Tibial nerve (tissue), 4 donors: ENCODE measurements at places on chromosomes 12 and 14. TPM values are rescaled to one million over a fixed set of nuclear protein-coding genes. Genes with fewer than 3 reads are reported as not detected.
A peak's percentile ranks its signal among the peaks of the same experiment; 100 is the strongest.

GRCh38 chr12:22709292-22709691 is 84.3 kb downstream of the ETNK1 start:
- no peak overlapping the region for H3K4me3 ChIP-seq
- DNase-seq = no peak
- no peaks in the 10 kb centered on the region for H3K4me1 ChIP-seq
- H3K36me3 ChIP-seq = no peaks in the 10 kb centered on the region
- H3K27me3 ChIP-seq = no peaks in the 10 kb centered on the region

- no peaks in the 10 kb centered on the region for H3K27me3 ChIP-seq
- DNase-seq = no peak
- H3K4me1 ChIP-seq = no peaks in the 10 kb centered on the region
- H3K27ac ChIP-seq = no peak overlapping the region
- no peaks in the 10 kb centered on the region for H3K36me3 ChIP-seq
Measured at GRCh38 chr14:30864934-30865333, 9.4 kb upstream of the COCH start.

- H3K36me3 ChIP-seq = no peaks in the 10 kb centered on the region
- no peak overlapping the region for H3K4me3 ChIP-seq
- no peak for DNase-seq
- H3K27ac ChIP-seq = no peak overlapping the region
- no peaks in the 10 kb centered on the region for H3K4me1 ChIP-seq
Measured at GRCh38 chr12:28958553-28959195, 190.4 kb upstream of the FAR2 start.

- H3K27me3 ChIP-seq = no peaks in the 10 kb centered on the region
- no peaks in the 10 kb centered on the region for H3K4me1 ChIP-seq
- H3K27ac ChIP-seq = no peak overlapping the region
- peaks cover 64% of the 10 kb centered on the region for H3K36me3 ChIP-seq
- no peak overlapping the region for H3K4me3 ChIP-seq
- DNase-seq = no peak
Measured at GRCh38 chr14:102220031-102220430, 80.3 kb downstream of the WDR20 start.

- no peak overlapping the region for H3K4me3 ChIP-seq
- H3K36me3 ChIP-seq = no peaks in the 10 kb centered on the region
- peak; percentile 98 for DNase-seq
- H3K4me1 ChIP-seq = no peaks in the 10 kb centered on the region
- no peaks in the 10 kb centered on the region for H3K27me3 ChIP-seq
Measured at GRCh38 chr14:73825551-73826188, 26.0 kb upstream of the PTGR2 start.

DNA sequence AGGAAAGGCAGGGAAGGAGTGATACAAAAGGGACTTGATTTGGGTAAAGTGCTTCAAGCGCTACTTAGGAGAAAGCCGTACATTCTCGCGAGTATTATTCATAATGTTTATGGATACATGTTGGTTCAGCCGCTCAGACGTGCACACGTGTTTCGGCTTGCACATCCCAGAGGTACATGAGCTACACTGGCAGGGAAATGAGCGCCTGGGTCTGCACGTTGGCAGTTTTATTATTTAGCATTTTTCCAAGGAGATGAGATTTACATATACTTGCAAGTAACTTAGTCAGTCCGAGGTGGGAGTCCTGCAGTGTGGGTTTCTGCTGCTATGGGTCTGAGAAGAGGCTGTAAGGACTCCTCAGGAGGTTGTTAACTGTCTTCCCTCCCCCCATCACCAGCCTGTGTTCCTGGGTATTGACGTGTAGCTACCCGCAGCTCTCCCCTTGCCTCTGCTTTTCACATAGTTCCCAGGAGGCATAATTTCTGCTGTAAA is 1.5 kb downstream of the PRKCH start:
- peak overlapping the region; percentile 62 for H3K4me3 ChIP-seq
- H3K27me3 ChIP-seq = peaks cover 20% of the 10 kb centered on the region
- H3K4me1 ChIP-seq = peaks cover 32% of the 10 kb centered on the region
- H3K27ac ChIP-seq = peak overlapping the region; percentile 4
- DNase-seq = no peak
- H3K36me3 ChIP-seq = no peaks in the 10 kb centered on the region

- no peak overlapping the region for H3K27ac ChIP-seq
- H3K27me3 ChIP-seq = no peaks in the 10 kb centered on the region
Measured at GRCh38 chr12:120402217-120402616, 33.3 kb upstream of the MSI1 start.

GRCh38 chr12:80815351-80815750 is 98.6 kb downstream of the MYF5 start:
- peaks cover 7% of the 10 kb centered on the region for H3K36me3 ChIP-seq
- no peaks in the 10 kb centered on the region for H3K4me1 ChIP-seq
- DNase-seq = no peak

DNA sequence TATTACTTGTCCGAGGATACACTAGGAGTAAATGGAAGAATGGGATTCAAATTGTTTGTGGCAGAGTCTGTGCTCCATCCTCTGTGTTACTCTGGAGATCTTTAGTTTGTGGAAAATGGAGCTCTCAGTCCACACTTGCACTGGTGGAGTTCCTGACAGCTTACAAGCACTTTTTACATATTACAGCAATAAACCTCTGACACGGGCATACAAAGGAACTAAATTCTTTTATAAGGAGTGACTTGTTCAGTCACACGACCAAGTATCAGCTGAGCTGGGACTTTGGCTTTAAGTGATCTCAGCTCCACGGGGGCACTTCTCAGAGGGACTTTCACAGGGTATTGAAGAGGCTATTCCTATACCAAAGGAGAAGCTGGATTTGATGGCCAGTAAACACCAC is 417.5 kb downstream of the LRIG3 start:
- H3K4me3 ChIP-seq = no peak overlapping the region
- no peak overlapping the region for H3K27ac ChIP-seq
- no peak for DNase-seq
- H3K27me3 ChIP-seq = no peaks in the 10 kb centered on the region
- H3K36me3 ChIP-seq = no peaks in the 10 kb centered on the region

GRCh38 chr14:69699748-69700303 is 67.1 kb upstream of the SRSF5 start:
- H3K4me1 ChIP-seq = peaks cover 69% of the 10 kb centered on the region
- H3K27ac ChIP-seq = no peak overlapping the region
- no peaks in the 10 kb centered on the region for H3K36me3 ChIP-seq
- DNase-seq = no peak

- no peaks in the 10 kb centered on the region for H3K27me3 ChIP-seq
- no peak overlapping the region for H3K4me3 ChIP-seq
- no peak overlapping the region for H3K27ac ChIP-seq
- no peak for DNase-seq
Measured at GRCh38 chr12:94618995-94619695, 31.2 kb downstream of the TMCC3 start.

DNA sequence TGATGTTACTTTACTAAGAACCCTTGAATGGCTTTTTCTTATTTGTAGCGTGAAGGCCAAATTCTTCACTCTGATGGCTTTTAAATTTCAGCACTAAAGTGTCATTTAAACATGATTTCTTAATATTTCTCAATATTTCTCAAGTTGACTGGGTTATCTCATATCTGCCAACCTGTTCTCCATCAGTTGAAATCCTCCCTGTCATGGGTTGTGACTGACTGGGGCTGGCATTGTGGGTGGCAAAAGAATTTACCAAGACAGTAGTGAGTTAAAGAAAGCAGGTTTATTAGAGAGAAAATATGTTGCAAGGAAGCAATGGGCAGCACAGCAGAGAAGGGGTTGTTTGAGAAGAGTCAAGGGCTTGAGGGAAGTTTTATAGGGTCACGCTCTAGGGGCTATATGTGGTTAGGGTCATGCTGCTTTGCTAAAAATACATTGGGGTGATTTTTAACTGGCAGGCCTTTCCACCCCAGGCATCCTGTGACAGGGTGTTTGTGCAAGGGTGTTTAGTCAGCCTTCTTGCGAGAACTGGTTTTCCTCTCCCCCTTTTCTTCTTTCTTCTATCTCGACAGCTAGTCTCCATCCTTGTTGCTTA is 232.8 kb upstream of the SEL1L start:
- H3K27ac ChIP-seq = no peak overlapping the region
- H3K27me3 ChIP-seq = no peaks in the 10 kb centered on the region
- H3K4me3 ChIP-seq = no peak overlapping the region

DNA sequence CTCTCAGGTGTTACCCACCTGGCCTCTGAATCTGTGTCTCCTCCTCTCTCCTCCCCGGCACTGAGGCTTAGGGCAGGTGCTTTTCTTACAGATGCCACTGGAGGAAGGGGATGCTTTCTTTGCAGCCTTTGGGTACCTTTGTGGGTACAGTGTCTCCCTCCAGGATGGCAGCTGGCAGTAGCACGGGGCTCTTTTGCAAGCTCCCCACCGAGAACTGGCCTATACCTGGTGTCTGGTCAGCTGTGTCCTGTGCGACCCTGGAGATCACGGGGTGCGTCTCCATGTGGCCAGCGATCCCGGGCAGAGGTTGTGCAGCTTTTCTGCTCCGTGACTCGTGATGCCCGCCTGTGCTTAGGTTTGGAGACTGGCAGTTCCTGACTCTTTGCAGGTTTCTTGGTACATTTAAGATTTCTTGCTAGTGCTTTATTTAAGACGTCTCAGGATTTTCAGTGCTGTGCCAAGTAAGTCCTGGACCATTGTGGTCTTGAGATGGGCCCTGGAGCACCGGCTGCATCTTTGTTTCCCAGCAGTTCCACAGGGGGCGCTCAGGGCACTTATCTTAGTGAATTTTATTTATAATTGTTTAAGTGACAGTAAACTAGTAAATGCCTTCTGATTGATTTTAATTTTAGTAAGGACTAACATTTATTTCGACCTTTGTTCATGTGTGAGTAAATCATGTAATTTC is 68.9 kb downstream of the DDX51 start:
- no peaks in the 10 kb centered on the region for H3K27me3 ChIP-seq
- no peak for DNase-seq
- no peak overlapping the region for H3K4me3 ChIP-seq
- no peaks in the 10 kb centered on the region for H3K4me1 ChIP-seq

- no peak for DNase-seq
- H3K4me3 ChIP-seq = peak overlapping the region; percentile 39
- H3K27ac ChIP-seq = no peak overlapping the region
- H3K36me3 ChIP-seq = no peaks in the 10 kb centered on the region
- peaks cover 72% of the 10 kb centered on the region for H3K27me3 ChIP-seq
Measured at GRCh38 chr12:48970702-48971334, 717 bp downstream of the WNT10B start.

GRCh38 chr12:25126746-25127145 is 68.2 kb downstream of the DNAI7 start:
- no peaks in the 10 kb centered on the region for H3K4me1 ChIP-seq
- H3K27me3 ChIP-seq = no peaks in the 10 kb centered on the region
- no peak overlapping the region for H3K4me3 ChIP-seq
- DNase-seq = no peak
- no peaks in the 10 kb centered on the region for H3K36me3 ChIP-seq
- no peak overlapping the region for H3K27ac ChIP-seq

DNA sequence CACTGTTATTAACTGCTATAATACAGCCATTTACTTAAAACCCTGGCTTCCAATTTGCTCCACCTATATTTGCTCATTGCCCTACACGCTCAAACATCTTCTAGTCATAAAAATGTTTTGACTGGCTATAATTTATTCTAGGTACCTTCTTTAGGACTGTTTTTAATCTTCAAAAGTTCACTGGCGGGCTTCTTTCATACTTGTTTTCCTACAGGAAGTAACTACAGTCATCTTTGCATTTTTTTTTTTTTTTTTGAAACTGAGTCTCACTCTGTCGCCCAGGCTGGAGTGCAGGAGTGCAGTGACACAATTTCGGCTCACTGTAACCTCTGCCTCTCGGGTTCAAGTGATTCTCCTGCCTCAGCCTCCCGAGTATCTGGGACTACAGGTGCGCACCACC is 32.5 kb downstream of the MPHOSPH9 start:
- H3K36me3 ChIP-seq = no peaks in the 10 kb centered on the region
- no peaks in the 10 kb centered on the region for H3K27me3 ChIP-seq
- no peak overlapping the region for H3K4me3 ChIP-seq

GRCh38 chr12:26043135-26044006 is 81.5 kb downstream of the BHLHE41 start:
- no peak overlapping the region for H3K27ac ChIP-seq
- no peak for DNase-seq
- no peaks in the 10 kb centered on the region for H3K36me3 ChIP-seq
- peaks cover 2% of the 10 kb centered on the region for H3K4me1 ChIP-seq

DNA sequence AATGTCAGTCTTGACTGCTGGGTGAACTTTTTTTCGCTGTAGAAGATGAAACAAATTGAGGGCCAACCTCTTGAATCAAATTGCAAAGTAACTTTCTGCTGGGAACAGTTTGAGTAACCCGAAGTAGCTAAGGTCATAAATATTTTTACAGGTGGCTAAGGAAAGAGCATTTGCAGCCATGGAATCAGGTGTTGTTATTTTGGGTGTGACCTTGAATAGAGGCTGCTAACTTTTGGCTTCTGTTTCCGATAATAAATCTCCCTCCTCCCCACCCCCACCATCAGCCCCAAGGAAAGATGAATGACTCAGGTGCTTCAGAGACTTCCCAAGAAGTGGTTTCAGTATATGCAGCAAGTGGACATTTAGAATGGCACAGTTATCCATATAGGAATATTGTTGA is 571.7 kb downstream of the DIO2 start:
- H3K4me3 ChIP-seq = no peak overlapping the region
- H3K4me1 ChIP-seq = no peaks in the 10 kb centered on the region
- DNase-seq = no peak
- H3K36me3 ChIP-seq = no peaks in the 10 kb centered on the region

- H3K27me3 ChIP-seq = no peaks in the 10 kb centered on the region
- peaks cover 17% of the 10 kb centered on the region for H3K4me1 ChIP-seq
- peak overlapping the region; percentile 60 for H3K27ac ChIP-seq
- H3K36me3 ChIP-seq = no peaks in the 10 kb centered on the region
- peak overlapping the region; percentile 28 for H3K4me3 ChIP-seq
- peak; percentile 18 for DNase-seq
Measured at GRCh38 chr14:97977651-97978261, 1180.6 kb downstream of the VRK1 start.

DNA sequence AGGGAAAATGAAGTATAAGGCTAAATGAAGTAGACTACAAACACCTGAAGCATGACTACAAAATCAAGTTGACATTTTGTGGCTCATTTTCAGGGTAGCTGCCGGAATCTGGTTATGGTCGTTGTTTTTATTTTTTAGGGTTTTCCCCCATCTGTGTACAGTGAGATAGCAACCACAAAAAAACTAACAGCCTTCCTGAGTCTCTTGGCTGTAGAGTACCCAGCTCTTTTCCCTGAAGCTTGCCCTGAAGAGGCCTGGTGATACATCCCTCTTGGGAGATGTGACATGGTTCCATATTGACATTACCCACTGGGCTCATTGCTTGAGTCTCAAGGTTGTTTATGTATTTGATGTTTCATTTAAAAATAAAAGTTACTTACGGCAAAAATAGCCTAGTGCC is 424.0 kb downstream of the ZFP36L1 start:
- H3K27me3 ChIP-seq = no peaks in the 10 kb centered on the region
- no peak overlapping the region for H3K27ac ChIP-seq
- H3K4me3 ChIP-seq = no peak overlapping the region
- no peaks in the 10 kb centered on the region for H3K36me3 ChIP-seq

Gene LRCOL1
- total RNA-seq = not detected

Gene CMAS
- total RNA-seq = 16.3 TPM

Gene NOVA1
- total RNA-seq = 32.9 TPM

Gene LMO3
- total RNA-seq = 12.4 TPM

Gene PRICKLE1
- total RNA-seq = 51.7 TPM

Gene SDR9C7
- not detected for total RNA-seq
